Posterior cingulate gyrus (tissue), 11 donors: ENCODE measurements at places on chromosomes 7 and 10.

GRCh38 chr10:92760609-92761008 lies 70.9 kb downstream of the HHEX start:
- no peak for DNase-seq

DNA sequence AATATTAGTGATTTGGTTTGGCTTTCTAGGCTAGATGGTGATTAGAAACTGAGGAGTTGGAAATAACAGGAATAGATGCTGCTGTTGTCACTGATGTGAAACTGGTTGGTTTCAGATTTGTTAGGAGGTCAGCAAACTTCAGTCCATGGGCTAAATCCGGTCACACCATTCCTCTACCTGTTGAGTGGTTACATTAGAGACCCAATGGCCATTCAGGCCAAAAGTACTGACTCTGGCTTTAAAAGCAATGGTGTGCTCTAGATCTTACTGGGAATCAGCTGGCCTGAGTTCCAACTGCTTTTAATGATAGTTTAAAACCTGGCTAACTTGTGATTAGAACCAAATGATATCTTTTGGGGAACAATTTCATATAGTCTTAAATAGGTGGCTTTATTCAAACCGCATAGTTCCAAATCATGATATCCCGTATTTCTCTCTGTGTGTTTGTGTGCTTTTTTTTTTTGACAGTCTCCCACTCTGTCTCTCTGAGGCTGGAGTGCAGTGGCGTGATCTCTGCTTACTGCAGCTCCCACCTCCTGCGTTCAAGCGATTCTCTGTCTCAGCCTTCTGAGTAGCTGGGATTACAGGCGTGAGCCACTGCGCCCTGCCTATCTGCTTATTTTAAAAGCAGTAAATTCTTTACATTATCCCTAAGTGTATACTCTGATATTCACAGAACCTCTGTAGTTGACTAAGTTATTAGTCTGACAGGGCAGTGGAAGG lies 7.8 kb upstream of the PBLD start:
- DNase-seq = no peak

GRCh38 chr10:36942616-36943015 lies 182.8 kb upstream of the ANKRD30A start:
- DNase-seq = no peak

DNA sequence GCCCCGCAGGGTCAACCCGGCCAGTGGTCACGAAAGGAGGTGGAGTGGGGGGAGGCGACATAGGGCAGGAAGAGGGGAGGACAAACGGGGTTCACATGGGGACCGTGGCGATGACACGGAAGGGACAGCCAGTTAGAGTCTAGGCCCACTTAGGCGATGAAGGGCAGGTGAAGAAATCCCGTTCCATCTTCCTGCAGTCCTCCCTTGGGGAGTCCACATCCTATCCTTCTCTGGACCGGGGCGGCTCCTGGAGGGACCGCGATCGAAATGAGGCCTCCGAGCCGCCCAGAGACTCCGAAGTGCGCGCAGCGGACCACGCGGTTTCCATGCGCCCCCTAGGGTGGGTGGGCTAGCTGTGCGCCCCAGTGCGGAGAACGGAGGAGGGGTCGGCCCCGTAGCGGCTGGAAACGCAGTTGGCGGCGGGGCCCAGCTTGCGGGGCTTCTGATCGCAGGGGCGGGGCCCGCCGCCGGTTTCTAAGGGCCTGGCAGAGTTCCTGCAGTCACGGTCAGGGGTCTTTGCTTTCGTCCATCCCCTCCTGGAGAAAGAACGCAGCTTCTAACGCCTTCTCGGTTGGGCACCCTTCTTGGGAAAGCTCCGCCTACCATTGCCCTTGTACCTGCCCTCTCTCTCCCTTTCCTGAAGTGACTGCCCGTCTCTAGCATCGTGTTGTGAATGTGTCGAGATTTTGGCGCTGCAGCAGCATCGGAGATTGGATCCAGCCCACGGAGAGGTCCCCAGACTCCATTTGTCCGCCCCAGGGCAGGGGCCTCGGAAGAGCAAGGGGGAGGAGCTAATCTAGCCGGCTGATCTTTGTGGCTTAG lies 17.9 kb upstream of the TMEM225B start:
- DNase-seq = peak; percentile 51

GRCh38 chr7:83413831-83414230 lies 235.1 kb downstream of the SEMA3E start:
- DNase-seq = no peak

GRCh38 chr7:151631570-151631952 lies 111.9 kb upstream of the RHEB start:
- DNase-seq = no peak

DNA sequence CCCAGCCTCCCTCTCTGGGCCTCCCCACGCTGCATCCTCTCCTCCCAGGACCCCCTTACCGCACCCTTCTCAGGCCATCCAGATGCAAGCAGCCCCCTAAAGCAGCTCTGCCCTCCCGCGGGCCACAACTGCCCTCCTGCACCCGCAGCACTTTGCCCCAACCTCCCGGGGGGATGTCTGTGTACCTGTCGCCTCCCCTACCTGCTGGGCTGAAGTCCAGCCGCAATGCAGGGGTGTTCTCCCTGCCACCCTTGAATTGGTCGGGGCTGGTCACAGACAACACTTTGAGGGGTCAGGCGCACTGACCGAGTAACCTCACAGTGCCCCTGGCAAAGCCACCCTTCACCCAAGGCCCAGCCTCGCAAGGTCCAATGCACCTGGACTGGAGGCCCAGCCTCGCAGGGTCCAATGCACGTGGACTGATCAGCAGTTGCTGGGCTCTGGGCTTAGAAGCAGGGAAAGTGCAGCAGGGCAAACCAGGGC lies 8.3 kb upstream of the CALML5 start:
- DNase-seq = no peak

DNA sequence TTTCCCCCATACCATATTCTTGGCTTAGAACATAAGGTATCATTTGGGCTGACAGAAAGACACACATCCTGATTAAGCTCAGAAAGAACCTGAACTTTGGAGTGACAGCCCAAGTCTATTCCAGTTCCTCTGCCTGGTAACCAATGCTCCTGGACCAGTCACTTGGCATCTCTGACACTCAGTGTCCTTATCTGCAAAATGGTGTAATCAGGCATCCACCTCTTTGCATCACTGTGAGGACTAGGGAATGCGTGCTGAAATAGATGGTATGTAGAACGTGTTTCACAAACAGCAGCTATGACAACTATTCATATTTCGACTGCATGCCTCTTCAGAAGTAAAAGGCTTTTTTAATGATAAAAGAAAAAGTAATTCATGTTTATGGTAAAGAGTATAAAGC lies 26.2 kb upstream of the PIK3AP1 start:
- no peak for DNase-seq

DNA sequence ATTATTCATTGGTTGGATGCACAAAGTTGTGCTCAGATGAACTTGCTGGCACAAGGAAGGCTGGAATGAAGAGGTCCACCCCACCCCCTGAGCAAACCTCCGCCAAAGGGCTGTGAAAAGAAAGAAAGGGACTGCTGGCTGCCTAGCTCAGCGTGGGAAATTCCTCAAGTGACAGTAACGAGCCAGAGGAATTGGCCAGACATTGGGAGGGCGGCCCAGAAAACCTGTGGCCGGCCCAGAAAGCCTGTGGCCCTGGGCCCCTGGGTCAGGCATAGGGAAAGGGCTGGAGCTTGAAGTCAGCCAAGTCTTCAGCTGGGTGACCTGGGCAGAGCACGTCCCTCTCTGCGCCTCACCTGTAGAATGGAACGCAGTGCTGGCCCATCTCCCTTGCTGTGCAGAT lies 30.6 kb upstream of the CTBP2 start:
- no peak for DNase-seq

- no peak for DNase-seq
Measured at GRCh38 chr7:86534641-86535040, 109.1 kb upstream of the GRM3 start.

DNA sequence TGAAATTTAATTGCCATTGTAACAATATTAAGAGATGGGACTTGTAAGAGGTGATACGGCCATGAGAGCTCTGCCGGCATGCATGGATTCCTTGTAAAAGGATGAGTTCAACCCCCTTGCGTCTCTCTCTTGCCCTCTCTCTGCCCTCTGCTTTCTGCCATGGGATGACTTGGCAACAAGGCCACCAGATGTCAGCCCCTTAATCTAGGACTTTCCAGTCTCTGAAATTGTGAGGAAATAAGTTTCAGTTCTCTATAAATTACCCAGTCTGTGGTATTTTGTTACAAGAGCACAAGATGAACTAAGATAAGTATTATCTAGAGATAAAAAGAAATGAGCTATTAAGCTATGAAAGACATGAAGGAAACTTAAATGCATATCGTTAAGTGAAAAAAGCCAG lies 145.7 kb upstream of the AHR start:
- no peak for DNase-seq

DNA sequence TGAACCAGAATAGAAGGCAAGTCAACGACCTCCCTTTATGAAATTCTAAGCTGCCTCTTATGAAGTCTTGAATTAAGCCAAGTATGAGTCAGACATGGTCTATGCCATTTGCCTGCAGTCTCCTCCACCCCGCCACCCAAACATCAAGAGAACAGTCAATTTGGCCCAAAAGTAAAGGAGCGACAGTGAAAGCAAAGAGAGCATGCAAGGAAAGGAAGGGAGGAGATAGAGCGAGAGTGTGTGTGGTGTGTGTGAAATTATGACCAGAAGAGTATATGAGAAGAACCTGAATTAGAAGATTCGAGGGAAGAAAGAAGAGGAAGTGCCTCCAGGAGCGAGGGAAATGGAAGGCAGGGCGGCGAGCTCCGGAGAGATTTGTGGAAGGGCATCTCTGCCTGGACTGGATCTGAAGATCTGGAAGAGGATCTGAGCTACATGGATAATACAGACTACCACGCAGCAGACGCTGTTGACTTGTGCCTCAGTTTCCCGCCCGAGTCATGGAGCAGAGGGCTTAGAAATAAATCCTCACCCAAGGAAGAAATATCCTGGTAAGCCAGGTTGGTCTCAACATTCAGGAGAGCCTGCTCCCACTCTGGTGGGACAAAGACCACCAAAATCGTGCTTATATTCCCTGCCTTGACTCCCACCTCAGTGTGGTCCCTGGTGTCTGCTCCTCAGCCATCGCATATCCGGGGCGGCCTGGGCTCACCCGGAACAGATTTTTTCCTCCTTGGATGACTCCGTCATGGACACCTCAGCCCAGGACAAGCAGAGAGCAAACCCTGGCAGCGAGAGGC lies 459 bp downstream of the ZDHHC6 start:
- no peak for DNase-seq

DNA sequence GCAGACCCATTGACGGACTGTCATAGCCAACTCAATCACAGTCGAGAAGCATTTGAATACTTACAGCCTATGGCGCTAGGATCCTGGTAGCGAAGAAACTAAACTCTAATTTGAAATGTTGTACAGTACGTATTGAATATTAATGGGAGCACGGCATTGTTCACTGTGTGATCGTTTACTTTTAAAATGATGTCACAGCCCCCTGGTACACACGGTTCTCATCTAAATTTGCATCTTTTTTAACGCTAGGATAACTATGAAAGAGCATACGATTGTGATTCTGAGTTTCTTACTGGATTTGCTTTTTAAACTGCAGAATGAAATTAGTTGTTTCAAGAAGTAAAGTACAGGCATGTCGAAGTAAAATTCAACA lies 895 bp upstream of the NAPEPLD start:
- no peak for DNase-seq

- DNase-seq = peak; percentile 85
Measured at GRCh38 chr7:20778063-20778721, 8.5 kb downstream of the SP8 start.

DNA sequence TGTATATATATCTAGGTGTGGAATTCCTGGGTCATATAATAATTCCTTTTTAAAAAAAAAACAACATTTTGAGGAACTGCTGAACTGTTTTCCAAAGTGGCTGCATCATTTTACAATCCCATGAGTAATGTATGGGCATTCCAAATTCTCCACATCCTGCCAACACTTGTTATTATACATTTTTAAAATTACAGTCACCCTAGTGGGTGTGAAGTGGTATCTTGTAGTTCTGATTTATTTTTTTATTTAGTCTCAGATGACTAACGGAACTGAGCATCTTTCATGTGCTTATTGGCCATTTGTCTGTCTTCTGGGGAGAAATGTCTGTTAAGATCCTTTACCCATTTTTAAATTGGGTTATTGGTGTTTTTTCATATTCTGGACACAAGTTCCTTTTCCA lies 12.0 kb upstream of the KLHL7 start:
- no peak for DNase-seq

GRCh38 chr7:2972835-2973161 lies 70.9 kb downstream of the CARD11 start:
- peak; percentile 44 for DNase-seq
